Activated effector memory CD4-positive, alpha-beta T cell treated with anti-CD3 and anti-CD28 coated beads, Interleukin-2, amount 50 U/mL, for 16 hours (primary cell): ENCODE measurements at places on chromosomes 4 and X.
A peak's percentile ranks its signal among the peaks of the same experiment; 100 is the strongest.

- DNase-seq, result no peak
Observed at GRCh38 chr4:149005191-149005590, 563.0 kb upstream of the NR3C2 start.

GRCh38 chr4:188665491-188666457 lies 526.5 kb downstream of the TRIML1 start:
- DNase-seq, result no peak

DNA sequence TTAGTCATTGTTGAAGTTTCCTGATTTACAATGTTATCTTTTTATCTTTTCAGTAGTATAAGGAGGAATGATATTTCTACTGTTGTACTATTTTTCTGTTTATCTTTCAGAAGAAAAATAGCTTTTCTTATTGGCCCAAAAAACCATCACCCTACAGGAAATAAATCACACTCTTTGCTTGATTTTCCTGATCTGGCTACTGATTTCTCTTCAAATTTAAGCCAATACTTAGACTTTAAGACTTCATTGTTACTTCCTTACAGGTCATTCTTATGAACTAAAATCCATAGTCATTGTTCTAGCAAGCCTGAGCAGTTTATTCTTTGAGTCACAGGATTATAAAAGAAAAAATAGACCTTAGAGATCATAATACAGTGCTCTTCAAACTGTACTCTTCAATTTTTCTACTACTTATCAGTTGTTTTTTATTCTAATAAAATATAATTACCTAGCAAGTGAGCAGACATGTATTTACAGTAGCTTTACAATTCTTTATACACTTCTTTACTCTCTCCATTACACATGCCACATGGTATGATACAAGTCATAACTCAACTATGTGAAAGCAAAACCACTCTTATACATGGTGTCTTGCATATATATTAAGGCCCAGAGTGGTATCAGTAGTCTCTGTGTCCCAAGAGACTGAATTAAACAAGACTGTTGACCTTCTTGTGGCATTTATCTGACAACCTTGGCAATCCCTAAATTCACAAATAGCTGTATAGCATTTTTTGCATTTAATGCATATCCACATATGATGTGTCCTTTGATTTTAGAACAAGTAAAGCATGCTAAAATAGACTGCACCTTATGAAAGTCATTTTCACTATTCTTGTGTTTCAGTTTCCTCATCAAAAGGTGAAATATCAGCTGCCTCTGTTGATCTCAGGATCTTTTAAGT lies 47.9 kb downstream of the TET2 start:
- no peak for DNase-seq

- DNase-seq, result no peak
Observed at GRCh38 chrX:150363561-150364346, 637 bp downstream of the MAMLD1 start.

GRCh38 chrX:17635231-17635630 lies 102.1 kb upstream of the SCML1 start:
- DNase-seq, result no peak

GRCh38 chr4:90219822-90220221 lies 92.6 kb downstream of the CCSER1 start:
- DNase-seq, result no peak

DNA sequence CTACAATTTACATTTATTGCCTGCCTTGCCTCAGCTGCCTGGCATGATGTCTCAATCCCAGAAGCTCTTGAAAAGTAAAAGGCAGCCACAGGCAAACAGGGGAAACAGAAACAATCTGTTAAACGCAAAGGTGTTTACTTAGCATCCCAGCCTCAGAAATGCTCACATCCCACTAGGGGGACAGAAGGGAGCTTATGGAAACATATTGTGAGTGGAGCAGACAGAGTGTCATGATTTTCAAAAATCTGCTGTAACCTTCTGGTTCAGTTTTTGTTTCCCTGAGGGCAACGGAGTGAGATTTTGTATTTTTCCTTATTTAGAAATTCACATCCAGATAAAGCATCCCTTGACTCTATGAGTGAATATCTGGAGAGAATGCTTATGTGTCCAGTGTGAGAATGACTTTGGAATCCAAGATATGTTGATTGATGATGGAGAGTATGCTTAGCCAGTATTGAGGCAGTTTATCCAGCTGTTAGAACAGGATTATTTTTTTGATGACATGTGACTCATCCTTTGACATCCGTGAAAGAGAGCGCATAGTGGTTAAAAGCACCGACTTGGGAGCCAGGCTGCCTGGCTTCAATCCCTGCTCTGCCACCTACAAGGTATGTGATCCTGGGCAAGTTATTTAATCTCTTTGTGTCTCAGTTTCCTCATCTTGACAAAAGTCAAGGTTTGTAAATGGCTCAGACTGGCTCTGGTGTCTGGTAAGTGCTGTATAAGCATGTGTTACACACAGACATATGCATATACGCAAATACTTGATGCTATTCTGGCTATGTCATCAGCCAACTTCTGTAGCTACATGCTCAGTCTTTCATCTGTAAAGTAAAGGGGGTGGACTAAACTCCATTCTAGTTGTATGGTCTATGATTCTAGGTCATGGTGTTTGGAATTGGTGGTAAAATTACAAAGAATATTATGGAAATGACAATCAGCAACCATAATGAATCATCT lies 381.2 kb downstream of the RAPGEF2 start:
- DNase-seq, result no peak

- no peak for DNase-seq
Observed at GRCh38 chr4:49000806-49001205, 14.7 kb downstream of the CWH43 start.

GRCh38 chr4:16264798-16265197 lies 38.5 kb upstream of the TAPT1 start:
- no peak for DNase-seq

- no peak for DNase-seq
Observed at GRCh38 chr4:41015016-41015675, 199.2 kb downstream of the APBB2 start.

DNA sequence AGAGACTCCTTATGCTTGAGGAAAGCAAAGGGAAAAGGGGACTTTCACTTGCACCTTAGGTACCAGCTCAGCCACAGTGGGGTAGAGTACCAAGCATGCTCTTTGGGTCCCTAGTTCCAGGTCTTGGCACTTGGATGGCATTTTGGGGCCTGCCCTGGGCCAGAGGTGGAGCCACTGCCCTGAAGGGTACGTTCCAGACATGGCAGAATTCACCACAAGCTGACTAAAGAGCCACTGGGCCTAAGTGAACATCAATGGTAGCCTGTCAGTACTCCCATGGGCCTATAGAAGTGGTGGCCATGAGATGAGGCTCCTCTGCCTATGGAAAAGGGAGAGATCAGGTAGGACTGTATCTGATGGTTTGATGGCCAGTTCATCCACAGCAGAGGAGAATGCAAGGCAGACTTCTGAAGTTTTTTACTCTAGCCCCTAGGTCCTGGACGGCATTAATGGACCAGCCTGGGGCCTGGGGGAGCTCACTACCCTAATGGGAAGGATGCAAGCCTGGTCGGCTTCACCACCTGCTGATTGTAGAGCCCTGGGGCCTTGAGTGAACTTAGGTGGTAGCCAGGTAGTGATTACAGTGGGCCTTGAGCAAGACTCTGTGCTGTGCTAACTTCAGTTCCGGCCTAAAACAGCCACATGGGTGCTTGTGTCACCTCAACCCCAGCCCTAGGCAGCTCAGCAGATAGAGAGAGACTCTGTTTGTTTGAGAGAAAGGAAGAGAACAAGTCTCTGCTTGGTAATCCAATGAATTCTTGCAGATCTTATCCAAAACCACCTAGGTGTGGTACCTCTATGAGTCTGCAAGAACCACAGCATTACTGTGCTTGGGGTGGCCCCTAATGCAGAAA lies 19.8 kb upstream of the HSFX4 start:
- DNase-seq, result no peak

GRCh38 chr4:38949411-38950051 lies 81.9 kb downstream of the FAM114A1 start:
- DNase-seq, result no peak

GRCh38 chr4:80336582-80336981 lies 1.1 kb downstream of the CFAP299 start:
- DNase-seq, result no peak

DNA sequence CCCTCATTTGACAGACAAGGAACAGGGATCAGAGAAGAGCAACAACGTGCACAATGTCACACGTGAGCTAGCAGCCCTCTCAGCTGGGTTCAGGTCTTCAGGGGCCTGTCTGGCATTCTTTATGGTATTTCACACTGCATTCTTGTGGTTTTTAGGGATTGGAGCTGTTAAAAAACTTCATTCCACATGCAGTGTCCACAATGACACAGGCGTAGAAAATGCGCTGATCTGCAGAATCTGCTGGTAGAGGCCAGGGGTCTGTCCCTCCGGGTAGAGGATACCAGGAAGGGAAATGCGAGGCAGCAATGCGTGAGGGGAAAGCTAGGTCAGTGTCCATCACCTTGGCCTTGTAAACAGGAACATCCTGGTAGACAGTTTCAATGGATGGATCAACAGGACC lies 36.6 kb downstream of the MAP7D3 start:
- DNase-seq, result no peak

GRCh38 chrX:30521440-30522182 lies 56.0 kb downstream of the TASL start:
- no peak for DNase-seq

GRCh38 chrX:129875669-129876068 lies 30.3 kb upstream of the UTP14A start:
- DNase-seq, result no peak

DNA sequence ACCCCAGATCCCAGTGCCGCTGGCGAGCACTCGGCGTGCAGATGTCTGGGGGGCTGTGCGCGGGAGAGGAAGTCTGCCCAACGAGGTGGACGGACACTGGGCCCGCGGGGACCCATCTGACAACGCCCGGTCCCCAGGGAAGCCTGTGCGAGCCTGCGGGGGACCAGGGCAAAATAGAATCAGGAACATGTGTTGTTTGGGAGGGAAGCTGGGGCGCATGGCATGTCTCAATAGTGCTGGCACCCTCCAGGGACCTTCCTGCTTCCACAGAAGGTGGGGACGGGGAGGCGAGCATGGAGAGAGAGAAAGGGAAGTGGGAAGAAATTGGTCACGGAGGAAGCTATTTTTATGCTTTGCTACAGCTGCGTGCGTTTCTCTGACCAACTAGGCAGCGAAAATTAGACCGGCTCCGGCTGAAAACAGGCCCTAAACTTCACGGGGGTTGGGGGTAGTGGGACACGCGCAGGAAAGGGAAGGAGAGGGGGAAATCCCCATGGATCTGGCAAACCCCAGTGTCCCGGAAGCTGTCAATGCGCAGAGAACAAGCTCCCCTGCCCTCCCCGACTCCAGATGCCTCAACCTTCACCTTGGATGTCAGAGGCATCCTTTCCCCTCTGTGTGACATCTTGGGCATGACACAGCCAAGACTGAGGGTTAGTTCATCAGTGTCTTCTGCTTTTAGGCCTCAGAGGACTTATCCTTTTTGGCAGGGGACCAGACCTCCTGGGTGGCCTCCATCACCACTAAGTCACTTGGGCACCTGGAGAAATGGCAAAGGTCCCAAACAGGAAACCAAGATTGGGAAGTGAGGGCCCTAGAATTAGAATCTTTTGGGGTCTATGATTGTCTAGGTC lies 169.8 kb upstream of the BCOR start:
- DNase-seq, result no peak

GRCh38 chrX:13168269-13168668 lies 123.8 kb upstream of the FAM9C start:
- no peak for DNase-seq

GRCh38 chrX:6225288-6225910 lies 3.3 kb downstream of the NLGN4X start:
- DNase-seq, result no peak

GRCh38 chr4:42750856-42751255 lies 94.0 kb upstream of the ATP8A1 start:
- no peak for DNase-seq

DNA sequence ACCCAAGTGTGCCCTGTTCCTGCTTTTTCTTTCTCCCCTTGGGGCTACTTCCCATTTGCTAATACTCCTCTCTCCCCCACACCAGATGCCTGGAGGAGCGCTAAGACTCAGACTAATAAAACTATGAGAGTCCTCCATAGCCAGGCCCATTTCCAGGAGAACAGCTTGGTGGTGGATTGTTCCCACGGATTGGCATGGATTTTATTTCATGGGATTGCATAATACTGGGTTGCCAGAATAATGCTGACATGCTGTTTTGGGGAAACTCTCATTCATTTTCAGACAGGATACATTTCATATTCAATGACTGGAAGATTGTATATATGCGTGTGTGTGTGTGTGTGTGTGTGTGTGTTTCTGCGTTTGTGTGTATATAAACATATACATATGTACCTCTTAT lies 447.5 kb upstream of the PITX2 start:
- DNase-seq, result no peak

DNA sequence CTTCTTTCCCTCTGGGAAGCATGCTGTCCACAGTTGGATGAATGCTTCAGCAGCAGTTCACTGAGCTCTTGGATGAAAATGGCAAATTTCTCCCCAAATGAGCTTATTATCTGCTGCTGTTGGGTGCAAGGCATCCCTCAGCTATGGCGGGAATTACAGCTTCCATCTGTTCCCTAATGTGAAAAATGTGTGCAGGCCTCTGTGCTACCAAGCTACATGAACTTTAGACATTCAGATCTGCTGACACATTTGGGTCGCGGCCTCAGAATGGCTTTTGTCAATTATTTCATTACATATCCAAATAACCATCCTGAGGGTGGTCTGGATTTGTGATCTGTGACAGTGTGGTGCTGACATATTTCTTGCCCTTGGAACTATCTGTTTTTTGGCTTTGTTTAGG lies 119.5 kb upstream of the SCML1 start:
- no peak for DNase-seq

DNA sequence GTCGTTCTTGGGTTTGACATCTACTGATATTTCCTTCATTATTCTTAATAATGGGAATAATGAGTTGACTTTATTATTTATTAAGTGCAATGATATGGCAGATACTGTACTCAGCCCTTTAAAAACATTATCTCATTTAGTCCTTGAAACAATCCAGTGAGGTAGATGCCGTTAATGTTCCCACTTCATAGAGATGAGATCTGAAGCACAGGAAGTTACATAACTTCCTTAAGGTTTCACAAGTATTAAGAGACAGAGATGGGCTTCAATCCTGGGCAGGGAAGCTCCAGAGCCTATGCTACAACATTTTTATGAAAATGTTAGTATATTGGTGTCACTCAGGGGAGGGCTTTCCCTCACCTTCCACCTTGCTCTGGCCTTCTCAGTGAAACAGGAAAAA lies 9.7 kb upstream of the KLHL13 start:
- DNase-seq, result no peak

- DNase-seq, result no peak
Observed at GRCh38 chrX:136452614-136453013, 35.1 kb upstream of the BRS3 start.

GRCh38 chr4:59068722-59069418 lies 1958.7 kb upstream of the IGFBP7 start:
- no peak for DNase-seq

GRCh38 chr4:80187677-80188076 lies 9.6 kb upstream of the PRDM8 start:
- no peak for DNase-seq

- DNase-seq, result no peak
Observed at GRCh38 chr4:175330652-175331051, 412.5 kb downstream of the ADAM29 start.

GRCh38 chrX:153953342-153953830 lies 8.9 kb upstream of the RENBP start:
- DNase-seq, result peak; percentile 91
